NCI-H524 treated with DMSO at 0.1 percent for 48 hours (cell line): ENCODE measurements at places on chromosomes 4 and X.

GRCh38 chrX:46588263-46588662 is 14.7 kb downstream of the CHST7 start:
- DNase-seq = no peak

GRCh38 chr4:98656443-98656842 is 2.0 kb downstream of the TSPAN5 start:
- DNase-seq = no peak

DNA sequence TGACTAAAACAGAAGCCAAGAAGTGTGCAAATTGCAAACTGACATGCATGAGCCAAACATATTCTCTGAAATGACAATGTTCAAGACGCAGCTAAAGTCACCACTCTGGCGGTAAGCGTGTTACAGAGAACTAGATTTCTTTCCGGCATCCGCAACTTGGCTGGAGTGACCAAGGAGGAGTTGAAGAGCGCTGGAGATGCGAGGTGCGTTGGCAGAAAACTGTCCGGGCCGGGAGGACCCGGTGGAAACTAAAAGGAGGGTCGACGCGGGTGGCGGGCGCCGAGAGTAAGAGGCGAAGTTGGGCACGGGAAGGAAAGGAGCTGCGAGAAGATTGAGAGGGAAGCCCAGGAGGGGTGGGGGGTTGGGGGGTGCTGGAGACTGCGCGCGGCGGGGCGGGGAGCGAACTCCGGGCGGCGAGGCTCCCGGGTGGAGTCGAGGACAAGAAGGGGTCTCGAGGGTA is 807 bp downstream of the SEL1L3 start:
- DNase-seq = no peak

- DNase-seq = no peak
Measured at GRCh38 chr4:96497621-96498020, 657.7 kb downstream of the PDHA2 start.

DNA sequence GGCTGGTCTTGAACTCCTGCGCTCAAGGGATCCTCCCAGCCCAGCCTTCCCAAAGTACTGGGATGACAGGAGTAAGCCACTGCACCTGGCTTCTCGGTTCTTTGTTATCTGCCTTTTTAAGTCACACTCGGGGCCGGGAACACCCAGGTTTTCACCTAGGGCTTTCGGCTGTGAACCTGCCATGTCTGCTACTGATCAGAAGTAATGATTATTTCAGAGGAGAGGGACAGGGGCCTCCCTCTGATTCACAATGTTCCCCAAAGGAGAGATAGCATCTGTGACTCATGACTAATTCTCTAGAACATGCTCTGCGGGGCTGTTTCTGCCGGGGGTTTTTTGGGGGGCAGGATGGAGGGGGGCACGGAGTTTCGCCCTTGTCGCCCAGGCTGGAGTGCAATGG is 26.9 kb downstream of the CRLF2 start:
- DNase-seq = no peak

- no peak for DNase-seq
Measured at GRCh38 chr4:76802236-76803021, 95.5 kb downstream of the SOWAHB start.

DNA sequence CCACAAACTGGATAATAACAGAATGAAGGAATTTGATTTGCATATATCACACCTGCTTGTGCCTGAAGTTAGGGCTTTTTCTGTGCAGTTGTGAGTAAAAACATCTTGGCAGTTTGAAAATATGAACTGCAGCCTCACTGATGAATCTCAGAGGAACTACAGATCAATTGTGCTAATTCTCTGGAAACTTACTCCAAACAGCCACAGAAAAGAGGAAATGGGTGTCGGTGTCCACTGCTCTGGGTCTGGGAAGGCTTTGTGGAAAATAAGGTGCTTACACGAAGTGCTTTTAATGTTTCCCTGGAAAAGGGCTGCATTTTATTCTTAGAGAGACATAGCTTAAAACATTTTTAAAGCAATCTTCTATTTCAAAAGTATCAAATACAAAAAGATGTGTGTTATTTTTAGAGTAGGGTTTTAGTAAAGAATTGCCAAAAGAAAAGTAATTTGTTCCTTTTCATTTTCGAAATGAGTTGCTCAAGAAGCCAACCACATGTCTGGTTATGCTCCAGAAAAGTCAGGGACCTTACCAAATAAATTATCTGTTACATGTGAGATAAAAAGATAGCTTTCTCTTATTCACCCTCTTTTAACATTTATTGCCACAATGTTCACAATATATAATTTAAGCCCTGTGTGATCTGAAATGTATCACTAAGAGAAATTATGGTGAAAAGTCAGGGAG is 240.1 kb downstream of the FRAS1 start:
- DNase-seq = no peak

DNA sequence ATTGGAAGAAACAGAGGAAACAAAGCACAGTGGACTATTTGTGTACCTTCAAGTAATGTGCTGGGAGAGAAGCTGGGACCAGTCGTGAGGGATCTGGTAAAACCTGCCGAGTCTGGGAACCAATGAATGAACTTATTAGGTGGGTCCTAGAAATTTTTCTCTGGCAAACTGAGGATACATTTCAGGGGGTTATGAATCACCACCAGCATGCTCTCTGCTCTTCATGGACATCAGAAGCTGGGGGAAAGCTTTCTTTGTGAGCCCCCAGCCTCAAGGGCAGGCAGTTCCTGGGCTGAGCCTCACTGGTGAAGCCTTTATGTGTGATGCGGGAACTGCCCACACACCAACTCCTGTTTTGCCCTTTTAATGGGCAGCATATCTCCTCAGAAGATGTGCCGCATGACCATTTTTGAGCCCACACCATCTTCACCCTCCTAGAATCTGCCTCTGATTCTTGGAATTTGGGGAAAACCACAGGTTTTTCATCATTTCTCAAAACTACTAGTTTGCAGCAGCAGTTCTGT is 95.4 kb upstream of the ENPP6 start:
- no peak for DNase-seq

DNA sequence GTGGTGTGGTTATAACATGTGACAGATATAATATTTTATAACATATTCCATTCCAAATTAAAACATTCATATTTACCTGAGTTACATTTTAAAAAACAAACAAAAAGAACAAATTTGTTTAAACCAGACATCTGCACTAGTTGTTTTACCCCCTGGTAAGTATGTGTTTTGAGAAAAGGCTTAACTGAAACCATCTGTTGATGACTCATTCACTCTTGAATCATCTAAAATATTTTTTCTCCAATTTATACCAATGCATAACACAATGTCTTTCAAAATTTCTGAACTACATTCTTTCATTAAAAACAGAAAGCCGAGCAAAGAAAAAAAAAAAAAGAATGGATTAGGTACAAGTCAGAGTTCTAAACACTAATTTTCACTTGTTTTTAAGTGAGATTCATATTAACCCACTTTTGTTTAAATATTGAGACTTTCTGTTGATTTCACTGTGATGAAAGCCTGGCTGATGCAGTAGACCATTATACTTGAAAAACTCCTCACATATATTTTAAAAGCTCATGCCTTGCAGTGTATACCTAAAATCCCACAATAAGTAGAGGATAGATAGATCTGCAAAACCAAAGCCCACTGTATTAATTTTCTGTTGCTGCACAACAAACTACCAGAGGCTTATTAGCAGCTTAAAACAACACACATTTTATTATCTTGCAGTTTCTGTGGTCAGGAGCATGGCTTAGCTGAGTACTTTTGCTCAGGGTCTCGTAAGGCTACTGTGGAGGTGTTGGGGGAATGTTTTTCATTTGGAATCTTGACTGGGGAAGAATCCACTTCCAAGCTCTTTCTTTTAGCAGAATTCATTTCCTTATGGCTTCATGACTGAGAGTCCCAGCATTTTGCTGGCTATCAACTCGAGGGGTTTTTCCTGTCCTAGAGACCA is 221.5 kb downstream of the PCDH18 start:
- DNase-seq = no peak

DNA sequence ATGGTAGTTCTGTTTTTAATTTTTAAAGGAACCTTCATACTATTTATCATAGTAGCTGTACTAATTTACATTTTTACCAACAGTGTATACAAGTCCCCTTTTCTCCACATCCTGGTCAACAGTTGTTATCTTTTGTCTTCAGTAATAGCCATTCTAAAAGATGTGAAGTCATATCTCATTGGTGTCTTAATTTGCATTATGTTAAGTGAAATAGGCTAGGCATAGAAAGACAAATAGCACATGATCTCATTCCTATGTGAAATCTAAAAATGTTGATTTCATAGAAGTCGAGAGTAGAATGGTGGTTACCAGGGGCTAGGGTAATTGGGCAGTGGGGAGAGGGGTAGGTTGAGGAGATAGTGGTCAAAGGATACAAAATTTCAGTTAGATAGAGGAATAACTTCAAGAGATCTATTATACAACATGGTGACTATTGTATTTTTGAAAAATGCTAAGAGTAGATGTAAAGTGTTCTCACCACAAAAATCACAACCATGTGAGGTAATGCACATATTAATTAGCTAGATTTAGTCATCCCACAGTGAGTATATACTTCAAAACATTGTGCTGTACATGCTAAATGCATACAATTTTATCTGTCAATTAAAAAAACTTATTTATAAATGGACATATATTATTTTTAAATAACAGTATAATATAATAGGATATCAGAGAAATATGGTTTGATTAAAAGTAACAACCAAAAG is 58.9 kb downstream of the DIAPH2 start:
- no peak for DNase-seq

- DNase-seq = no peak
Measured at GRCh38 chr4:169142391-169142790, 128.4 kb downstream of the SH3RF1 start.

DNA sequence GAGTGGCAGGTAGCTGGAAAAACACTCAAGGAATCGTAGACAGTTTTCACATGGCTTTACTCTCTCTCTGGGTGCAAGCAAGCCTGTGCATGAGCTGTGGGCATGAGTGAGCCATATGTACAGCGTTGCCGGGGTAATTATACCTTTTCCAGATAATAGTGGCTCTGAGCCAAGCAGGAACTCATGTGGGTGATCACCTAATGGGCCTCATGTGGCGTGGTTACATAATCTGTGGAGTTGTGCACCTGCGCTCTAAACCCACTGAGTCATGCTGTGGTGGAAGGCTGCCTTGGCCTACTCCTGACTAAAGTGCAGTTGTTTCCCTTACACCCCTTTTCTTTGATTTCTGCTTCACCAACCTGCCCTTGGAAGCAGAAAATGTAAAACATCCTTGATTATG is 1564.5 kb upstream of the PCDH10 start:
- no peak for DNase-seq

GRCh38 chr4:11954093-11954492 is 525.4 kb upstream of the HS3ST1 start:
- peak; percentile 7 for DNase-seq

DNA sequence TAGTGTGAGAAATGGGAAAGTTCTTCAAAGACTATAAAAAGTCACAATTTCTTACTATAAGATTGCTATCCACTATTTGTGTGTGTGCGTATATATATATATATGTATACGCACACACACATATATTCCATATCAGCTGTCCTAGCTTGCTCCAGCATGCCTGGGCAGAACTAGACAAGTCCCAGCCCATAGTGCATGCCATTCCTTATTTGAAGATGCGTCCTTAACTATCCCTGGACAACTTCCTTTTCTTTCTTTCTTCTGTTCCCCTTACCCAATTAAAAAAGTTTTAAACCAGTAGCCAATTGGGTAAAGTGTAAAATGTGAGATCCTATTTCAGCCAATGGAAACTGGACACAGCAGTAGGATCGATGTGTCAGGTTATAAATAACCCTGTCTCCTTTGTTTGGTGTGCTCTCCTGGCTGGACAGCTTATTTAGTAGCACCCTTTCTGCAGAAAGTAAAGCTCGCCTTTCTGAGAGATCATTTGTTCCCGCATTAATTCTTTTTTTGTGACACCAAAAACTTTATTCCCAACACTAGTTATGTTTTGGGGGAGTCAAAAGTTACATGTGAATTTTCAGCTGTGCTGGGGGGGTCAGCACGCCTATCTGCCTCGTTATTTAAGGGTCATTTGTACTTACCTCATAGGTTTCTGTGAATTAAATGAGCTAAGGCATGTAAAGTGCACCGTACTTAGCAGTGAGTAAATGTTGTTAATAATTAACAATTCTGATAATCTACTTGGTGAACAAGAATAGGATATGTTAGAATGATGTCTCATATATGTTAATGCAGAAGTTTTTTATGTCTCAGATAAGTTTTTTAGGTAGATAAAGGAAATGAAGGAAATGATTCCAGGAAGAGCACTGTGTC is 40.9 kb downstream of the KDM6A start:
- no peak for DNase-seq
